Stimulated activated CD8-positive, alpha-beta memory T cell treated with anti-CD3 and anti-CD28 coated beads, Interleukin-7, amount 100 ng/mL, for 1 hour (primary cell): ENCODE measurements at places on chromosomes 16 and 17.

DNA sequence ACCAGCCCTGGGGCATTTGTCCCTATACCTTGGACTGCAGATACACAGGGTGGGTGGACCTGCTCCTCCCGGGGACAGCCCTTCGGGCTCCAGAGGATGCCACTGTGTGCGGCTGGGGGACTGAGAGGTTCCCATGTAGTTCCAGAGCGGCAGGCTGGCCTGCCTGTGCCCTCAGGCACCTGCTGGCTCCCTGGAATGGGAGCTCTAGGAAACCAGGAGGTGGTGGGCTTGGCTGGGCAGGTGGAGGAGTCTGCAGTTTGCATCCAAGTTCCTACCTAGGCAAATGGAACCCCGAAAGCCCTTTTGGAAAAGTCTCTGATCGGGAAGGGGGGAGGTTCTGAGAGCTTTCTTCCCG lies 982 bp downstream of the DBNDD1 start:
- DNase-seq: no peak

DNA sequence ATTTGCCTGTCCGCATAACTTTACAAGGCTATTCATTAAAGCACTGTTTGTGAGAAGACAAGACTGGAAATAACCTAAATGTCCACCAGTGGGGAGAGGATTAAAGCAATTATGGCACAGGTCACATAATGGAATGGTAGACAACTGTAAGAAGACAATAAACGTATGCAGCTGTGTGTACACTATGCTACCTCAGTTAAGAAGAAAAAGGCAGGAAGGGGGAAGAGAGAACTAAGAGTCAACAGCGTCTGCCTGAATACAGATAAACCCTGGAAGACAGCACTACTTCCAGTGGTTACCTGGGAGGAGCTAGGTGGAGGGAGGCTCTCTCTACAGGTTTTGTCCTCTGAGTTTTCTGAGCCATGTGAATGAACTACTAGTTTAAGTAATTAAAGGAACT lies 15.3 kb downstream of the CREBBP start:
- DNase-seq: no peak

DNA sequence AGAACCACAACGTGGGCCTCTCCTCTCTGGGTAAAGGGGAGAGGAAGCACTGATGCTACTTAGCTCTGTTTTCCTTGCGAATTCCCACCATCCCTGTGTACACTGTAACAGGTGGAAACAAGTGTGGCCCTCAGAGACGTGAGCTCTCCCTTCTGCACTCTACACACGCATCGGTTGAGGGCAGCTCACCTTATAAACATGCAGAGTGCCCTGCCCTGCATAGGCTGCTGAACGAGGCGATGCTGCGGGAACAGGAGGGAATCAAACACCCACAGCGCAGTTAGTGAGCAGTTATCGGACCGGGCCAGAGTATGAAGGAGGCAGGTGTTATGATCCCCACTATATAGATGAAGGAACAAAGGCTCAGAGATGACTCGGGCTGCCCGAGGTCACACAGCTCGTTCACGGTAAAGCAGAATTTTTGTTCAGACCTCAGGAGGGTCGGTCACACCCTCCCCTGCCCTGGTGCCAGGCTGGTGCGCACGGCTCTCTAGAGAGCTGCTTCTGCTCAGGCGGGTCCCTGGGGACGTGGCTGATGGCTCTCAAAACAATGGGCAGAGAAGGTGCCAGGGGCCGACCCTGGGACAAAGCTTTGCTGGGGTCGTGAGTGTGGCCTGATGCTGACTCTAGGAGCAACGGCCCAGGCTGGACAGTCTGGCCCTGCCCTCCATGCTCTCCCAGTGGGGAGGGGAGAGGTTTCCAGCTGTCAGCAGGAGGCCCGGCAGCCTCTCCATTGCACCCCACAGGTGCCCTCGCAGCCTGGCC lies 68.5 kb downstream of the RPH3AL start:
- no peak for DNase-seq

- DNase-seq: no peak
Observed at GRCh38 chr16:84839956-84840355, 20.2 kb downstream of the CRISPLD2 start.

GRCh38 chr16:4319454-4320421 lies 3.9 kb downstream of the GLIS2 start:
- DNase-seq: no peak
